ENCODE measurements at places on chromosomes 3 and 15. TPM values are rescaled to one million over a fixed set of nuclear protein-coding genes. Genes with fewer than 3 reads are reported as not detected.

The AGBL1 gene
- not detected for total RNA-seq

GRCh38 chr3:1955170-1955569 is 143.5 kb upstream of the CNTN4 start:
- no peaks in the 10 kb centered on the region for H3K27me3 ChIP-seq
- no peak overlapping the region for H3K4me3 ChIP-seq

GRCh38 chr3:195119461-195120266 is 151.3 kb downstream of the XXYLT1 start:
- peak; percentile 94 for DNase-seq
- H3K4me3 ChIP-seq, result no peak overlapping the region
- H3K27ac ChIP-seq, result peak overlapping the region; percentile 78
- H3K36me3 ChIP-seq, result no peaks in the 10 kb centered on the region
- peaks cover 32% of the 10 kb centered on the region for H3K4me1 ChIP-seq

GRCh38 chr15:29939404-29939803 is 117.1 kb upstream of the TJP1 start:
- H3K4me3 ChIP-seq, result no peak overlapping the region
- DNase-seq, result peak; percentile 62
- no peaks in the 10 kb centered on the region for H3K36me3 ChIP-seq
- H3K27ac ChIP-seq, result peak overlapping the region; percentile 85
- peaks cover 41% of the 10 kb centered on the region for H3K4me1 ChIP-seq

GRCh38 chr3:55167586-55168317 is 239.9 kb upstream of the LRTM1 start:
- H3K27ac ChIP-seq, result no peak overlapping the region
- no peaks in the 10 kb centered on the region for H3K36me3 ChIP-seq
- no peak overlapping the region for H3K4me3 ChIP-seq

The GOLGA6D gene
- not detected for total RNA-seq

Data from SJSA1 (cell line).